Left hindlimb (tissue), 1 donor: ENCODE measurements at places on chromosomes 16 and 17.

DNA sequence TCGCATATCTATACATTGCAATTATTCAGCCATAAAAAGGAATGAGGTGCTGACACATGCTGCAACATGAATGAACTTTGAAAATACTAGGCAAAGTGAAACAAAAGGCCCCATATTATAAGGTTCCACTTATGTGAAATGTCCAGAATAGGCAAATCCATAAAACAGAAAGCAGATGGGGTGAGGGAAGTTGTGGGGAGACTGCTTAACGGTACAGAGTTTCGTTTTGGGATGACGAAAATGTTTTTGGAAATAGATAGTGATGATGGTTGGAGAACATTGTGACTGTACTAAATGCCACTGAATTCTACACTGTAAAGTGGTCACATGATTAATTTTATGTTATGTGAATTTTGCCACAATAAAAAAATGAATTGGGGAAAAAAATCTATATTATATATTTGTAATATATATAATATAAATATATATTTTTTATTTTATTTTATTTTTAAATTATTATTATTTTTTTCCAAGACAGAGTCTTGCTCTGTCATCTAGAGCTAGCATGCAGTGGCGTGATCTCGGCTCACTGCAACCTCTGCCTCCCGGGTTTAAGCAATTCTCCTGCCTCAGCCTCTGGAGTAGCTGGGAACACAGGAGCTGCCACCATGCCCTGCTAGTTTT lies 4.2 kb upstream of the GNA13 start:
- DNase-seq = no peak

GRCh38 chr16:24626256-24626655 lies 86.9 kb downstream of the RBBP6 start:
- DNase-seq = no peak

DNA sequence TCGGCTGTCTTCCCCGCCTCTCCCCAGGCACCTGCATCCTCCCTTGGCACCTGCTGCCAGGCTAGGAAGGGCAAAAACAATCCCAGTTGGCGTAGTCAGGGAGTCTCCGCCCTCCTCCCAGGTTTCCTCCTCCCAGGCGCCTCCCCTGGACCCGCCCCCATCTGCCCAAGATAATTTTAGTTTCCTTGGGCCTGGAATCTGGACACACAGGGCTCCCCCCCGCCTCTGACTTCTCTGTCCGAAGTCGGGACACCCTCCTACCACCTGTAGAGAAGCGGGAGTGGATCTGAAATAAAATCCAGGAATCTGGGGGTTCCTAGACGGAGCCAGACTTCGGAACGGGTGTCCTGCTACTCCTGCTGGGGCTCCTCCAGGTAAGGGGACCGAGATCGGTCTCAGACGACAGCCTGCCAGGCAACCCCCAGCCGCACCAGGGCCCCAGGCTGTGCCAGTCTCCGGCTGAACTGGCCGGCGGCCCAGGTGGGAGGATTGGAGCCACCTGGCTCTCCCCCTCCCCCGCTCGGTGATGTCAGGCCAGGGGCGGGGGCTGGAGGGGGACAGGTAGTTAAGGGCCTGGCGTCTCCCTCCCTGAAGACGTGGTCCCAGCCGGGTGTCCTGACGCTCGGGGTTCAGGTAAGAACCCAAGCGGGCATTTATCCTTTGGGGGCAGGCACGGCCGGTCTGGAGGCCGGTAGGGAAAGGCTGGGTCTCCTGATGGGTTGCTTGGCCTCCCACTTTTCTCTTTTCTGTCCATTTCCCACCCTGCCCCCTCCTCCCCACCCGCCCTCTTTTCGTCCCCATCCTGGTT lies at the start of gene GRB7:
Gene GRB7, plus strand, starts transcription at position 179 of the 808 bp plus-strand sequence. CDS start 4,364 bp downstream, outside the sequence.
- DNase-seq = peak; percentile 33

DNA sequence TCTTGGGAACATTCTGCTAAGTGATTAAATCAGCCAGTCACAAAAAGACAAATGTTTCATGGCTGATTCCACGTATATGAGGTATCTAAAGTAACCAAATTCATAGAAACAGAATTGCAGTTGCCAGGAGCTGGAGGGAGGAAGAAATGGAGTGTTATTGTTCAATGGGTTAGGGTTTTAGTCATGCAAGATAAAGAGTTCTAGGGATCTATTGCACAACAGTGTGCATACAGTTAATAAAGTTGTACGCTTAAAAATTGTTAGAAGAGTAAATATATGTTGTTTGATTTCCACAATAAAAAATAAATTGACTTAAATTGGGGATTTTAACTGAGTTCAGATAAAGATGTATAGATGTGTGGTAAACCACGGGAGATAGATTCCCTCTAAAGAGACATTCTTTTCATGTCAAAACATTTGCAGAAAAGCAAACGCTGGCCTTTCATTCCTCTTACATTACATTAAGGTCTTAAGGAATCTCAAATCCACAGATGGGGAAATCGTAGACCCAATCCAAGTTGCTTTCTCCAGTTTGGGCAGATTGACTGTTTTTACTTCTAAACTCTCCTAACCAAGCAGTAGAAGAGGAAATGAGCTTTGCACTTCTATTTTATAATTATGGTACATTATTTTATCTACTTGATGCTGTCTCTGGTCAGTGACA lies 4.6 kb downstream of the PRDM7 start:
- DNase-seq = no peak

DNA sequence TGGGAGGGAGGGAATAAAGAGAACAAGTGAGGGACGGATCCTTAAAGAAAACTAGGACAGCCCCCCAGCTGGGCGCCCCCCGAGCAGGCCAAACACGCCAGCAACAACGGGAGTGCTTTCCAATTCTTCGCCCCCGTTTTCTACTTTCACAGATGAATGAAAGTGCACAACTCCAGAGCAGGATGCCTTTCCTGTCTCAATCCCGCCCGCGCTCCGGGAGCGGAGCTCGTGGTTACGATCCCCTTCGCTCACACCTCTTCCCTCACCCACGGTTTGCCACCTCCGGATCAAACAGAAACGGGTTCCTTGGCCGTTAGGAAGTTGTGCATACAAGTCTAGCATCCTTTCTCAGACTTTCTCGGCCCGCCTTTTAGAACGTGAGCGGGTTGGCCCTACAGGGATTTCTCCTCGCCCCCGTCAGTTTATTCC lies 680 bp downstream of the SKA2 start:
- DNase-seq = no peak

- peak; percentile 18 for DNase-seq
These were observed 99.2 kb upstream of the ZNF750 start for GRCh38 chr17:82938873-82939620.

DNA sequence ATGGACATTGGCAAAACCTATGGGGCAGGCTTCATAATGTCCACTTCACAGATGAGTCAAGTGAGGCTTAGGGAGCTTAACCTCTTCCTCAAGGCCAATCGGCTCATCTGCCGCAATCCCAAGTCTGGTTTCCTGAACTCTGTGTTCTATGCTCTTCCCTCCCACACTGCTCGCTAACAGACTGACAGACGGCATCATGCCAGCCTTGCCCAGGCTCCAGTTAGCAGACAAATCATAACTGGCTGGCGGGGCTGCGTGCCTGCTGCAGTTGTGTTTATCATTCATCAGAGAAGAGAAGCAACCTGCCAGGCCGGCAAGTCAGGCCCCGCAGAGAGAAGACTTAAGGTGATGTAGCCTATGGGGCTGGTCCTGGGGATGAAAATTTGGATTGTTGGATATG lies 216.2 kb upstream of the ASIC2 start:
- no peak for DNase-seq

DNA sequence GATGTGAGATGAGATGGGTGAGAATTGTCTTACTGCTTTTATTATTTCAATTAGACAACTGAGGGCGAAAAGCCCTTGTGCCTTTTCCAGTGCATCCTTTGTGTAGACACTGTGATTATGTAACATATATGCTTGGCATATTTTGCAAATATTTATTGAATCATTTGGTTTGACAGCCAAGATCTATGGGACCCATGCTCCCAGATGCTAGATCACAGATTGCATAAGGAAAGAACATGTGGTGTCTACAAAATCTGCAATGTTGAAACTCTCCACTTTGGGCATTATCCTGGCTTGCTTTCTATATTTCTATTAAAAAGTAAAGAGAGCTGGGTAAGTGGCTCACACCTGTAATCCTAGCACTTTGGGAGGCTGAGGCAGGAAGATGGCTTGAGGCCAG lies 4.8 kb upstream of the COG1 start:
- DNase-seq = no peak

GRCh38 chr17:69388822-69389442 lies 25.6 kb upstream of the MAP2K6 start:
- no peak for DNase-seq

GRCh38 chr17:15914400-15915170 lies 30.3 kb upstream of the ADORA2B start:
- no peak for DNase-seq

DNA sequence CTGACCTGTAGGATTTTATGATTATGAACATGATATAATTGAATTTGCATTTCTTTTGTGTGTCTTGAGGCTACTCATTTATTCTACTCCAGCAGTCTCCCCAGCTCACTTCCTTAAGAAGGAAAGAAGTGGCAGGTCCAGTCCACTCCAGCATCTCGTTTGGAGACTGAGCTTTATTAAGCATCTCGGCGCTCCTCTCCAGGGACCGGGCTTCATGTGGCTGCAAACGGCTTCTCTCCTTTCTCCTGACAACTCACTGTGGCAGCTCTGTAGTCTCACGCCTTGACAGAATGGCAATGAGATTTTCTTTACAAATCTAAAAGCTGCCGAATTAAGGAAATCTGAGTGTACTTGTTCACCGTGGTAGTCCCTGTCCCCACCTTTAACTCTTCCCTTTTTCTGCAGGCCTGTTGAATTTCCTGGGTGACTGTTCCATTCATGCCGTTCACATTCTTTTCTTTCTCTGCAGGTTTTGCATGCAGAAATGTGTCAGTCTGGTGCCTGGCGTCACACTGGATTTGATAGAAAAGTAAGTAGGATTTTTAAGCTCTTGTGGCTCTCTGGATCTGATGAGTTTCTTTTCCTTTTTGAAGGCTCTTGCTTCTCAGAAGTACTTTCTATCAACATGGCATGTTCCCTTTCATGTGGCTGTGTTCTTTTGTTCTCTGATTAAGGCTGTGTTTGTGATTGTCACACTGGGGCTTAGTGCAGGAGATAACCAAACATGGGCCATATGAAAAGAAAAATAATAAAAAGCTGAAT lies 200.5 kb upstream of the CHMP6 start:
- DNase-seq = no peak

- no peak for DNase-seq
These were observed 31.6 kb downstream of the RBFOX3 start for GRCh38 chr17:79579074-79579800.

- no peak for DNase-seq
These were observed 168.8 kb downstream of the AATF start for GRCh38 chr17:37117373-37118142.

- DNase-seq = no peak
These were observed 416.0 kb downstream of the WWOX start for GRCh38 chr16:78515421-78515820.

GRCh38 chr17:59783221-59784047 lies 76.0 kb downstream of the VMP1 start:
- no peak for DNase-seq

DNA sequence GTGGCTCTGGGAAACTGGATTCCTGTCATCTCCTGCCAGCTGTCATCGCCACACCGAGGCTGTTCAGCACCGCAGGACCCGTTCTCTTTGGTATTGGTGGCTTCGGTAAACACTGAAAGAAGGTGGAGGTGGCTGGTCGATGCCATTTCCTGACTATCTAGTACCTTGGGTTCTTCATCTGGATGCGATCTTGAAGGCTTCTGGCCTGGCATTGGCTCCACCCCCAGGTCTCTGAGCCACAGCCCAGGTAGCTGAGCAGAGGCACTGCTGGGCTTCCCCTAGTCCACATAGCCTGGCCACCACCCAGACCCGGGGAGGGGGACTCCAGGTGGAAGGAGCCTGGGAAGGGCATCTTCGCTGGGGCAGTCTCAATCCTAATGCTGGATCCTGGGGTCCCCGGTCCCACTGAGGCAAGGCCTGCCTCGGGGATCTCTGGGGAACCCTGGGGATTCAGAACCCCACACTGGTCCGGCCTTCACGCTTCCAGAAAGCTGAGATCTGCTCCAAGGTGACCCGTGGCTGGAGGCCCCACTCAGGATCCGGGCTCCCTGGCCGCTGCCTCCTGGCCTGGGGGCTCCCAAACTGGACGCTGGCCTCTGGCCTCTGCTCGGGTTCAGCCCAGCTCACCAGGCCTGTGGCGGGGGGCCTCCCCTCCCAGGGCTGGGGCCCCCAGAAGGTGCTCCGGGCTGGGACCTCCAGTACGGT lies 1.8 kb downstream of the C16orf54 start:
- DNase-seq = no peak

GRCh38 chr16:3983081-3983520 lies 102.6 kb upstream of the CREBBP start:
- DNase-seq = peak; percentile 71

- no peak for DNase-seq
These were observed 1.8 kb downstream of the KRT15 start for GRCh38 chr17:41516830-41517283.

GRCh38 chr17:70295731-70296130 lies 126.4 kb downstream of the KCNJ2 start:
- DNase-seq = no peak

DNA sequence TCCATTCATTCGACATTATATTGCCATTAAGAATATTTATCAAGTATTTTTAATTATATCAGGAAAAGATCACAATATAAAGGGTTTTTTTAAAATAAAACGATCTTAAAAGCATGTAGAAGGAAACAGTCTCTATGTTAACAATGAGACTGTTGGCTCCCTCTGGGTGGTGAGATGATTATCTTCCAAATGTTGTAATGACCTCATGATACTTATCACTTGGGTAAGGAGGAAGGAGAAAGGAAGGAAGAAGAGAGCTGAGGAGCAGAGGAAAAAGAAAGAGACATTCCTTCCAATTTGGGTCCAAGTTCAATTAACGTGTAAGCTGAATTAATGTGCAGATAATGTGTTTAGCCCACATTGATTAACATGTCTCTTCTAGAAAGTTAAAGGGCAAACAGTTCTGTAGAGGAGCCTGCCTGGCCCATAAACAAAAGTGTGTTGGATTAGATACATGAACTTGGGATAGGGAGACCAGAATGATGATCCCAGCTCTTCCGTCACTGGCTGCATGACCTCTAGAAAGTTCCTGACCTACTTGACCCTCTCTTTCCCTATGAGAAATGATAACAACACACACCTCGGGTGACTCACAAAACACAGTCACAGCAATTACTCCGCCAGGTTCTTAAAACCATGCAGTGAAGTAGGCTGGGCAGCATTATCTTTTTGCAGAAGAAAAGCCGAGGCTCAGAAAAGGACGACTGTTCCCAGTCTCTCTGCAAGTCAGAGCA lies 32.0 kb downstream of the PIMREG start:
- DNase-seq = no peak

DNA sequence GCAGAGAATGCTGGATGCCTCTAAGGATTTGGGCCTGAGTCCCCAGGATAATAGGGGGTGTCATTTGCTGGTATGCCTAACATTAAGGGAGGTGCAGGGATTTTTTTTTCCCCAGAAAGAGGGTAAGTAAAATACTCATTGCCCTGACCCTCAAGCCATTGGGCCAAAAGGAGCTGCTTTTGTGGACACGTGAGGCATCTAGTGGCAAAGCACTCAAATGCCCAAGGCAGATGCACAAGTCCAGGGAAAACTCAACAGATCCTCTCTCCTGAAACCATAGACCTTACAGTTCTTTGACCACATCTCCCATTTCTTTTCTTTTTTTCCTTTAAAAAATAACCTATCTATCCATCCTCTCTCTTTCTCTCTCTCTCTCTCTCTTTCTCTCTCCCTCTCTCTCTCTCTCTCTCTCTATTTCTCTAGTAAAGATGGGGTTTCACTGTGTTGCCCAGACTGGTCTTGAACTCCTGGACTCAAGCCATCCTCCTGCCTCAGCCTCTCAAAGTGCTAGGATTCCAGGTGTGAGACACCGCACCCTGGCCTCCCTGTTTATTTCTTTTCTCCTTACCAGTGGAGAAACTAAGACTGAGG lies 11.8 kb downstream of the IRX5 start:
- DNase-seq = no peak

- DNase-seq = no peak
These were observed 153.5 kb downstream of the VPS53 start for GRCh38 chr17:561116-561515.
